ENCODE measurements at places on chromosomes 5 and 9.

DNA sequence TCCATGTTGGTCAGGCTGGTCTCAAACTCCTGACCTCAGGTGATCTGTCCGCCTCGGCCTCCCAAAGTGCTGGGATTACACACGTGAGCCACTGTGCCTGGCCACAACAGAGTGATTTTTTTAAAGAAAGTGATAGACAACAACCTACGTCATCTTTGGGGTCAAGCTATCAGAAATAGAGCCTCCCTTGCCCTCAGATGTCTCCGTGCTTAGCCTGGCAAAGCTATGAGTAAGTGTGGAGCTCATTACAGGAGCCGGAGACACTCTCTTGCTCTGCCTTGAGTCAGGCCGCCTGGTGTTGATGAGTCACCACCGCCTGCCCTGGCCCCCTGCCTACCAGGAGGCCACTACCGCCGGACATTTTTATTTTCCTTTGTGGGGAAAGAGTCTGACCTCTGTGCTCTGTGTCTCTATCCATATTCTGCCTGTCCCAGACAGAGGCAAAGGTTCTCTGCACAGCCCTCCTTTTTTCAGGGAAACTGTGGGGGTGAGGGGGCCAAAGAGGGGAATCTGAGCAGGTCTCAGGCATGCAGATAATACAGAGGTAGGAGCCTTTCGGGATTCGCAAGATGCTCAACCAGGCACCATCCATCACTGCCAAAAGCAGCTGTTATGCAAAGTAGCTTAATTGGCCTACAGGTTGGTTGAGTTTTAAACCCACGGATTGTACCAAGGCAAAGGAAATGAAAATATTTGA, 123.7 kb upstream of the CPEB4 start:
- H3K27ac ChIP-seq = no peak overlapping the region
- H3K36me3 ChIP-seq = no peaks in the 10 kb centered on the region
- peaks cover 2% of the 10 kb centered on the region for H3K27me3 ChIP-seq
- no peak for DNase-seq
- no peak overlapping the region for H3K4me3 ChIP-seq
- H3K4me1 ChIP-seq = no peaks in the 10 kb centered on the region

DNA sequence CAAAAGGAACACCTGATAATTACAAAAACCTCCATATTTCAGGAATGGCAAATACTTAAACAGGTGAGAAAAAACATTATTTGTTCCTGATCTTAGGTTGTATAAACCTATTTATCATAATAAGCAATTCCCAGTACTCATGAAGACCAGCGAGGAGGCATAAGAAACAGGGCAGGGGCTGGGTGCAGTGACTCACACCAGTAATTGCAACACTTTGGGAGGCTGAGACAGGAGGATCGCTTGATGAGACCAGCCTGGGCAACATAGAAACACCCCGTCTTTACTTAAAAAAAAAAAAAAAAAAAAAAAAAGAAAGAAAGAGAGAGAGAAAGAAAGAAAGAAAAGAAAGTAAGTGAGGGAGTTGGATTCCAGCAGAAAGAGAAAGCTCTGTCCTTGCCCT, 21.6 kb downstream of the CCNJL start:
- DNase-seq = no peak
- no peak overlapping the region for H3K4me3 ChIP-seq
- no peaks in the 10 kb centered on the region for H3K36me3 ChIP-seq
- no peaks in the 10 kb centered on the region for H3K4me1 ChIP-seq
- no peak overlapping the region for H3K27ac ChIP-seq
- H3K27me3 ChIP-seq = peaks cover 3% of the 10 kb centered on the region

- H3K27me3 ChIP-seq = no peaks in the 10 kb centered on the region
- H3K36me3 ChIP-seq = no peaks in the 10 kb centered on the region
- H3K4me1 ChIP-seq = no peaks in the 10 kb centered on the region
- H3K4me3 ChIP-seq = no peak overlapping the region
- H3K27ac ChIP-seq = no peak overlapping the region
- DNase-seq = no peak
These were observed 345.7 kb downstream of the DEPDC1B start for GRCh38 chr5:60354311-60354710.

DNA sequence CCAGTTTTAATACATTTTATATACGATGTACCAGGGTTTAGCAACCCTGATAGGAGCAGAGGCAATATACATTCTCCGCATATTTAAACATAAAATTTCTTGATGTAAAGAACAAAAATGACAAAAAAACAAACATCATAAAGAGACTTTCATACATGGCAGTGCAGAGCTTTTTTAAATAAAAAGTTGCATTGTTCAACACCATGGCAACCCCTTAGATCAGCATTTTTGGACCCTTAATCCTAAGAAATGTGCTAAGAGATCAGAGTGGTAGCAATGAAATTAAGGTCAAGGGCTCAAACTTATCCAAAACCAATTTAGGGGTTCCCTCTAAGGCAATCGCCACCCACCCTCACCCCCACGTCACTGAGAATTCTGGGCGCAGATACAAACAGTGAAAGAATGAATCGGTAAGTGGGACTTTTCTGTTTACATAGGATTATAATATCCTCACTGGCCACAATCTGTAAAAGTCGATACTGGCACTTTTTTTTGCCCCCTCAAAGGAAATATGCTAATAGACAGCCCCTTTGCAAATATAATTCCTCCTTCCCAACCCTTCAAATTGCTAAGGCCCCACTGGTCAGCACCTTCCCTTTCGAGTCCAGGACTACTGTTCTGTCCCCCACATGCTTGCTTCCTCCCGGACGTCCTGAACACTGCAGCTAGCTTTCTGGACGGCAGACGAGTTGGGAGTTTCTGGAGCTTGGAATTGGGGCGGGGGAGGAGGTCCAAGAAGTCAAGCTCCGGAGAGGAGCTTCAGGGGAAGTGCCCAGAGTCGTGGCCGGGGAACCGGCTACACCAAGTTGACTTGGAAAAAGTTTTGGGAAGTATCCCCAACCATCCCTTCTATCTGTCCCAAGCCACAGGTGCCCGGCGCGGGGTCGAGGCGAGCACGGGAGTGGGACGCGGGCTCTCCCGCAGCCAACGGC, 2.2 kb downstream of the GAS1 start:
- H3K27me3 ChIP-seq = peaks cover 45% of the 10 kb centered on the region
- no peaks in the 10 kb centered on the region for H3K36me3 ChIP-seq
- peak overlapping the region; percentile 51 for H3K4me3 ChIP-seq
- H3K4me1 ChIP-seq = peaks cover 10% of the 10 kb centered on the region

DNA sequence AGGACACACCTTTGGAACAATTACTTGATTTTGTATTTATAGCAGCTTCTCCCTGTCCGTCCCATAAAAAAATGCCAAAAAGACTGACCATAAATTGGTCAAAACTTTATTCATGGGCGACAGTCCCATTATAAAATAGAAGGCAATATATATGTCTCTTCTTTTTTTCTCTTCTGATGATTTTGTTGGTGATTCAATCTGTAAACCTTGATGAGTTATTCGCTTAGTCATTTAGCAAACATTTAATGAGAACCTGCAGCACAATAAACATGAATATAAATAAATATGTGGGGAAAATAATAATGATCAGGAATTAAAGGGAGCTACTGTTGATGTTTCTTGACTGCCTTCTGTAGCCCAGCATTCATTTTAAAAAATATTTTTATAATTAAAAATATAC, 356.4 kb upstream of the ACTBL2 start:
- H3K27me3 ChIP-seq = no peaks in the 10 kb centered on the region
- no peaks in the 10 kb centered on the region for H3K36me3 ChIP-seq
- no peaks in the 10 kb centered on the region for H3K4me1 ChIP-seq
- H3K27ac ChIP-seq = no peak overlapping the region
- H3K4me3 ChIP-seq = no peak overlapping the region

- no peak for DNase-seq
- no peaks in the 10 kb centered on the region for H3K4me1 ChIP-seq
- H3K36me3 ChIP-seq = no peaks in the 10 kb centered on the region
- H3K27me3 ChIP-seq = peaks cover 2% of the 10 kb centered on the region
- no peak overlapping the region for H3K27ac ChIP-seq
These were observed 160.6 kb upstream of the PLCXD3 start for GRCh38 chr5:41670854-41671479.

- no peaks in the 10 kb centered on the region for H3K36me3 ChIP-seq
- H3K27me3 ChIP-seq = peaks cover 8% of the 10 kb centered on the region
These were observed 744 bp downstream of the GMCL2 start for GRCh38 chr5:178186427-178186826.

DNA sequence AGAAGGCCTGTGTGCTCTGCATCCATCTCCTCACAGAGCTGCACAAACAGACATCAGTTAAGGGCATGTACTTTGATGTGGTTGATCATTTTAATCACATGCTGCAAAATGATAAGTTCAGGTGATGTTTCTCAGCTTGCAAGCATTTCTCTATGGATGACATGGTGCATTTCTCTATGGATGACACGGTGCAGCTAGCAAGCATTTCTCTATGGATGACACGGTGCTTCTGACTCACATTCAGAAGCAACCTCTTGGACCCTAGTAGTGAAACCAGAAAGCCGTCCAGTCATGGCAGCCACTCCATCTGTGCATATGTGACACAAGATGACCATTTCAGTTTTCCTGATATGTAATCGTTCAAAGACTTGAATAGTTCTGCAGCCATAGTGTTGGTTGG, 24.1 kb upstream of the RNF20 start:
- no peak overlapping the region for H3K27ac ChIP-seq
- no peaks in the 10 kb centered on the region for H3K4me1 ChIP-seq
- no peaks in the 10 kb centered on the region for H3K36me3 ChIP-seq
- DNase-seq = no peak
- no peak overlapping the region for H3K4me3 ChIP-seq
